Fibroblast of lung (primary cell): ENCODE measurements at places on chromosomes 16 and 17.
A peak's percentile ranks its signal among the peaks of the same experiment; 100 is the strongest.

DNA sequence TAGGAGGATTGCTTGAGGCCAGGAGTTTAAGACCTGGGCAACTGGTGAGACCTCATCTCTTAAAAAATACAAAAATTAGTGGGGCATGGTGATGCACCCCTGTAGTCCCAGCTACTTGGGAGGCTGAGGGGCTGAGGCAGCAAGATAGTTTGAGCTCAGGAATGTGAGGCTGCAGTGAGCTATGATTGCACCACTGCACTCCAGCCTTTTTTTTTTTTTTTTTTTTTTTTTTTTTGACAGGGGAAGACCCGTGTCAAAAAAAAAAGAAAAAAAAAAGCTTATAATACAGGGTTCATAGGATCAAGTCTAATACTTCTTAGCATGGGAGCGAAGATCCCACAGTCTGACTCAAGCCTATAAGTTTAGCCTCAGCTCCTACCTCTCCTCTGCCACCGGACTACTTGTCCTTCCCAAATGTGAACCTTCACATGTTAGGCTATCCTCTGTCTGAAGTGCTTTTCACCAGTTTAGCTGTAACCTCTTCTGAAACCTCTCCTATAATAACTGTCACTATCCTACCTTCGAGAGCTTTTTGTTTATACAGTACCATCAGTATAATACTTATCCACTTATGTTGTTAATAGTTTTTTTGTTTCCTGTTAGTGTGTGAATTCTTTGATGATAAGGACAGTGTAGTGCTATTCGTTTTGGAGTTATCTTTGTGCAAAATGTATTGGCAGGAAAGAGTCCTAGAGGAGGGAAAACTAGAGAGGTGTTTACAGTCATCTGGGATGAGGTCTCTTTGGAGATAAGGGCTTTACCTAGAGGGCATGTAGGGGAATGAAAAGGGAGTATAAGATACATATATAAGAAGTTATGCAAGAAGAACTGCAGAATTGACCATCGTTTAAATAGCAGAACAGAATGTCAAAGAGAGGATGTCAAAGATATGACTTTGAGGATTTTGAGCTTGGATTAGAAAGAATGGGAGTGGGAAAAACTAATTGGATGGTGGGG lies 15.5 kb downstream of the CPD start:
- DNase-seq = no peak

- DNase-seq = no peak
These were observed 183.6 kb downstream of the MYO1D start for GRCh38 chr17:32693194-32693897.

GRCh38 chr16:62014319-62014923 lies 21.8 kb downstream of the CDH8 start:
- DNase-seq = no peak

- no peak for DNase-seq
These were observed 275.7 kb downstream of the TOX3 start for GRCh38 chr16:52271088-52271750.

GRCh38 chr17:54738496-54738895 lies 162.2 kb upstream of the TOM1L1 start:
- DNase-seq = no peak

DNA sequence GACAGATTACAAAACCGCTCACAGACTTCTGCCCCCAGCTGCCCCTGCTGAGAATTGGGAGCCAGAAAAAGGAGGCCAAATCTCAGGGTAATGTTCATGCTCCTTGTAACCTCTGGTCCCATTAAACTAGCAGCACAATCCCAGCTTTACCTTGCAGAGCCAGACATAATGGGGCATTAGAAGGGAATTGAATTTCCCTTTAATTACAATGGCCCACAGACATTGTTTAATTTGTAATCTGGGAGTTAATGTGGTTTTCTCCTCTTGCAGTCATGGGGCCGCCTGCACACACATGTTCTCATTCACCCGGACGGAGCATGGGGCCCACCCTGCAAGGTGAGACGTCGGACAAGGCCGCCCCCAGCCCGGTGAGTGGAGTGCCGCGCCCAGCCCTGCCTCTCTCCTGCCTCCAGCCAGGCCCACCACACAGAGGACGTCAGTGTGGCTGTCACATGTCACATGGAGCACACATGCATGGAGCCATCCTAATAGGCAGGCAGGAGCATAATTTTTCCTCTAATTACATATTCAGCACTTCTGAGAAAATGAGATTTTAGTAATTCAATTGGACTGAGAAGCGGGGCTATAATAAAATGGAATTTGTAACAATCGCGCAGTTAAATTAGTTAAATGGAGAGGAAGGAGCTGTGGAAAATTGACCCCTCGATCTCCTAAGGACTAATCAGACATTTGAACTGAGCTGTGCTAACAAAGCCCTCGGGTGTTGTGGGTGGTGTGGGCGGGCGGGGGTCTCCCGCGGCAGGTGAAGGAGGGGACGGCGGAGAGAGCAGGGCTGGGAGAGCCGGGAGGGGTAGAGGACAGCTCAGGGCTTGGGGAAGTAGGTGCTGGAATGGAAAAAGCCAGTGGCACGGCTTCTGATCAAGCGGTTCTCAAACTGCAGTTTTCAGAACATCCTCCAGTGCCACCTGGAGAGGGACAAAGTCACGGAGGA lies 87.7 kb downstream of the ENGASE start:
- DNase-seq = no peak

- peak; percentile 99 for DNase-seq
These were observed 7.5 kb upstream of the SNTB2 start for GRCh38 chr16:69179328-69180010.

DNA sequence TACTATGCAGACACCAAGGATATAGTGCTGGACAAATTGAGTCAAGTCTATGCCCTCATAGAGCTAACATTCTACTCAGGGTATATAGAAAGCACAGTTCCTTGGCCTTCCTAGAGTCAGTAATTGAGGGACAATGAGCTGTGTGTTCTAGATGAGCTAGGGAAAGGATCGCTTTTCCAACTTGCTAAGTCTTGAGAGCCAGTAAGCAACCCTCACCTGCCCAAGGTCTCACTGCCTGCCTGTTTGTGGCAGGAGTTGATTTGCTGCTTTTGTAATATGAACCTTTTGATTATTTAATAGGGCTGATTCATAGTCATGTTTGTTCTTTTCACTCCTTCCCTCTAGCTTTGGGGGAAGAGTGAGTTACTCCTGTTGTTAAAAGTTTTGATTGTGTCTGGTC lies 6.5 kb downstream of the DDX42 start:
- peak; percentile 33 for DNase-seq

- DNase-seq = no peak
These were observed 11.5 kb downstream of the NUP93 start for GRCh38 chr16:56741399-56741798.

- no peak for DNase-seq
These were observed 46.9 kb downstream of the RMI2 start for GRCh38 chr16:11392041-11392581.

- no peak for DNase-seq
These were observed 8.4 kb upstream of the ARHGAP17 start for GRCh38 chr16:25023556-25023955.

DNA sequence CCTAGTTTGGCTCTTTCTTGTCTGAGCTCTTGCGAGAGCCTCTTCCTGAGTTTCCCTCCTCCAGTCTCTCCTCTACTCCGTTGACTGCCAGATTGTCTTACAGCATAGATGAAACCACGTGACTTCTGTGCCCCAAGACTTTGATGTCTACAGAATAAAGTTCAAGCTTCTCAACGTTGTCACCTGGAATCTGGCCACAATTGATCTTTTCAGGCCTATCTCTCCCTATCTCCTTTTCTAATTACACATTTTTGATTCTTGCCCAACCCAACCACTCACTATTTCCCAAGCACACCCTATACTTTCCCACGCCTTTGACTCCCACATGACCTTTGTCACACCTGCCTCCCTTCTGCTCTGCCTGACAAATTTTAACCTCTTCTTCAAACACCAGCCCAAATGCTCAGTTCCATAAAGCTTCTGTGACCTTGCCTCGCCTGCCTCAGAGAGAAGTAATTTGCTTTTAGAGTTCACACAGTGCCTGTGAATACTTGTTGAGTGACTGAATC lies 52.4 kb upstream of the PMFBP1 start:
- DNase-seq = no peak

- DNase-seq = no peak
These were observed 109.3 kb upstream of the METRNL start for GRCh38 chr17:82970067-82970466.

GRCh38 chr17:1002771-1003555 lies 6.0 kb downstream of the TIMM22 start:
- peak; percentile 86 for DNase-seq

DNA sequence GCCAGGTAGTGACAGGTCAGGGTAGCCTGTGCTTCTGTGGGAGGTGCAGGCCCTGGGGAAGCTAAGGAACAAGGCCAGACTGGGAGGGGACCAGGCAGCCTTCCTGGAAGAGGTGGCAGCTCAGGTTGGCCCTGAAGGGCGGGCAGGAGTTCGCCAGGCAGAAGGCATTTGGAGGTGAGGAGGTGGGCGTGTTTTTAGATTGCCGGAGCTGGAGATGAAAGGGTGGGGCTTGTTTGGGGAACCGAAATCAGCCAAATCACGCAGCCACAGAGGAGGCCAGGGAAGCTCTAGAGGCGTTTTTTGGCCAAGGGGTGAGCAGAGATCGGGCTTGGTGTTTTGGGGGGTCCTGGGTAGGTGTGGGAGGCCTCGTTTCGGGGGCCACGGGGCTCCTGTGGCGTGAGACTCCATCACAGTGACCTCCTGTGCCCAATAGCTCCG lies 7.6 kb downstream of the ADCY7 start:
- DNase-seq = no peak

DNA sequence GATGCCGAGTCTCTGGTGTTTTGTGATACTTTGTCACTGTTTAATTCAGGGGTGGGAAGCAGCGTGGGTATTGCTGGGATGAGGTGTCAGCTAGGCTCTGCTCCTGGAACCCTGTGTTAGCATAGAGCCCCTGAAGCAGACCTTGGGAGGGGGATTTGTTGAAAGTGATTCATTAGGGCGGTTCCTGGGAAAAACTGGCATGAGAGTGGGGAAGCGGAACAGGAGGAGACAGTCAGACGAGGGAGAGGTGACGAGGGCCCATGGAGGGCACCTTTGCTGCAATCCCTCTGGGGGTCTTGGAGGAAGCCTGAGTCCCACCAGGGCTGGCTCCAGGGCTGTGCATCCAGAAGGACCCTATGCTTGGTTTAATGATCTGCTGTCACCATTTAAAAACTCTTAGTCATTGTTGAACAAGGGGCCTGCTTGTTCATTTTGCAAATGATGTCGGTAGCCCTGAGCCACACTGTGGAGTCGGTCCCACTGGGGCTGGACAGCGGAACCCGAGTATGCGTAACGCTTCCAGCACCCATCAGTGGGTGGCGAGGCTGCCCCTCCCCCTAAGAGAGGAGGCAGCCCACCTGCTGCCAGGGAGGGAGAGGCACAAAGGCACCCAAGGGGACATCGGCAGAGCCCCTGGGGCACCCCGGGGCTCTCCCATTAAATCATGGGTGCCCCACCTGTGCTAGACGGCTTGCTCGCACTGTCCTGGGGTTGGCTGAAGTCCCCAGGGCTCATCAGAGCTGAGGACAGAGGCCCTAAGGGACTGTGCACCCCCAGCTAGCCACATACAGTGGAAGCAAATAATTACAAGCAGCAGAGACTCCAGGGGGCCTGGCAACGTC lies 35.4 kb downstream of the WFDC1 start:
- no peak for DNase-seq

GRCh38 chr17:72400863-72401262 lies 280.0 kb downstream of the SOX9 start:
- DNase-seq = no peak

DNA sequence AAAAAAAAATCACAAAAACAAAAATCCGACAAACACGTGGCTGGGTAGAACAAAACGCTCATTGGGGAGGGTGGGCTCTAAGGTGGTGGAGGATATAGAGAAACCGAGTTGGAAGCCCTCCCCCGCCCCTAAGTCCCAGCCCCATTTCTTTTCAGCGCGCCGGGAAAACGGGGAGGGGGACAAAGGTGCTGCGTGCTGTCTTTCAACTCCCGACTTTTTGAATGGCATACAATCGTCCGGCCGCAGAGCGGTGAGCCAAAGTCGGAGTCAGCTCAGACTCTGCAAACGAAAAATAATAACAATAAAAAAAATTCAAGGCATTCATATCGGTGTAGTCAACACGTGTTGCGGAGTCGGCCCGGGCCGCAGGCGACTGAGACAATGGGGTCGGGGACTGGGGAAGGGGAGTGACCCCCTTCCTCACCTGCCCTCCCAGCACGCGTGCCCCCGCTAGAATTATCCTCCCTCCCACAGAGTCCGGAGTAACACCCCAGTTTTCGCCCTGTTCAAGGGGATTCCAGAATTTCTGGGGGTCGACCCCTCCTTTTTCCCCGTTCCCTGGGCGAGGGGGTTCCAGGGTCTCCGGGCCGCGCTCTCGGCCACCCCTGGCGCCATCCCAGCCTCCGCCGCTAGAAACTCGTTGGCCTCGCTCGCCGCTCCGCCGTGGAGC lies 1.7 kb upstream of the IGF2BP1 start:
- DNase-seq = peak; percentile 27

DNA sequence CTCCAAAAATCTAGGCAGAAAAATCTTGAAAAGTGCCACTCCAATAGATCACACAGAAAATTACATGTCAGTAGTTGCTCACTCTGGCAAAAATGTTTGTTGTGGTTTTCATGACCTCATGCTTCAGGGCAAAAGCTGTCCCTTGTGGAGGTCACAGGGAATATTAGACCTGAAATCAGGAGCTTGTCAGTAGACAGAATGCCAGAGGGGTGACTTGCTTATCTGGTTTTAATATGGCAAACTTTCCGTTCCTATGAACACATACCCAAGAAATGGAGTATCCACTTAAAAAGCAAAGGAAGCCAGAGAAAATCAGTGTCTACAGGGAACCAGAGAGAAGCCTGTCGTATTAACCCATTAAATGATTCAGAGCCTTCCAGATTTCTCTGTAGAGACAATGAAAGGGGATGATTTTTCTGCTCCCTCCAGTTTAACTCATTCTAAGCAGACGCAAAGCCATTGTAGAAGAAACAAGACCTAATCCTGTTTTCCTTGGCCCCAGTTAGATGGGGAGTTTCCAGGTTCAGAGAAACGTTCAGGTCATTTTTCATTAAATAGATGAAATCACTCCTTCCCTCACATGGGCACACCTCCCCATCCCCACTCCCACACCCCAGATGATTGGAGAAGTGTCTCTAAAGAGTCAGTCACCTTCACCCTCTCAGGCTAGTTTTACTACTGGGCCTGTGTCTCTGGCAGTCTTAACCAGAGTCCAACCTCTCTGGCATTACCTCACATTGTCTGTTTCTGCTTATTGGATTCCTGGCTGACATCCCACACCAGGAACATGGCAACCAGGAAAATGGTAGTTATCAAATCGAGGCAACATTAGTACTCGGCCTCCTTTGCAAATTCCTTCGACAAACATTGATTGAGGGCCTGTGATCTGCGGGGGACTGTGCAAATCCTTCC lies 6.0 kb downstream of the SOX9 start:
- DNase-seq = peak; percentile 92

GRCh38 chr17:2312736-2313135 lies 9.0 kb downstream of the SRR start:
- DNase-seq = peak; percentile 5

GRCh38 chr17:42913522-42913921 lies 12.9 kb downstream of the G6PC1 start:
- no peak for DNase-seq
